ENCODE measurements at places on chromosomes 7 and 10.

- DNase-seq = no peak
Observed at GRCh38 chr10:112538168-112538567, 91.2 kb downstream of the VTI1A start.

DNA sequence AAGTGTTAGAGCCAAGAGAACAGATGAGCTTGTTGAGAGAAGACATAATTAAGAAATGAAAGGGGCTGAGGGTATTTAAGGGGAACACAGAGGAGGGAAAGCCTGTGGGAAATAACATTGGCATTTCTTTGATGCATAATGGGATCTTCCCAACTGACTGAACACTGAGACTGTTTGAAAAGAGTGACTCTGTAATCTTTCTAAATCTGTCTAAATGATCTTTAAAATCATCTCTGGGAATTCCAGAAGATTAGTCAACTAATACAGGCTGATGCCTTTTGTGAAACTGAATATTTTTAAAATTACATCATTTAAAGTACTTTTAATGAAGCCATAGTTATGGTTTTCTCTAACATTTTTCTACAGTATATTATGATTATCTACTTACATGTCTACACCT lies 17.4 kb upstream of the SLC35G1 start:
- no peak for DNase-seq

GRCh38 chr7:28619256-28619655 lies 206.9 kb downstream of the CREB5 start:
- DNase-seq = no peak

DNA sequence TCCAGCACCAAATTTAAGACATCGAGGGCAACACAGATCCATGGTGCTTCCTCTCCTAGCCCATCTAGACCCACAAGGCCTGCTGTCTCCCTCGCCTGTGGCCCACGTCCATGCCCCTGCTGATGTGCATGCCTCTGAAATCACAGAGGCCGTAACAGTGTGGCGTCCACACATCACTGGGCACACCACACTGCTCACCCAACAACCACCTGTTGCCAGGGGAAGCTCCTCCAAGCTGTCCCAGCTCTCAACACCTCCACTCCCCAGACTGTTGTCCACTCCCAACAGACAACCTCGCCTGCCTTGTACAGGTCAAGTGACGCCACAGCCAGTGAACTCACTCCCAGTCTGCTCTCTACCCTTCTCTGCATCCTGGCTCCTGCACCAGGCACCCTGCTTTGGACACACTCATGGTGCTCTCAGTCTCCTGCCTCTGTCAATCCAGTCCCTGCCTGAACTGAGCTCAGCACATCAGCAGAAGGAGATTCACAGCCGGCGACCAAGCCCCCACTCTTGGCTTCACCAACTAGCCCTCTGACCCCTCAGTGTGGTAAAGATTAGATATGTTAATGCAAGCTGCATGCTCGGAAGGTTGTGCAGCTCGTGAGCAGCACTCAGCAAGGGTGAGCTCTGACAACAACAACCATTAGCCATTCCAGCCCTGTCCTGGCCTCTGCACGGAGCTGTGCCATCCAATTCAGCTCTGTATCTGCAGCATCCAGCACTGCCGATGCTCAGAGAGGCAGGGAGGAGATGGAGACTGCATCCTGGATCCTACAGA lies 197.0 kb downstream of the TNS3 start:
- no peak for DNase-seq

- DNase-seq = no peak
Observed at GRCh38 chr7:54904986-54905385, 113.8 kb upstream of the EGFR start.

DNA sequence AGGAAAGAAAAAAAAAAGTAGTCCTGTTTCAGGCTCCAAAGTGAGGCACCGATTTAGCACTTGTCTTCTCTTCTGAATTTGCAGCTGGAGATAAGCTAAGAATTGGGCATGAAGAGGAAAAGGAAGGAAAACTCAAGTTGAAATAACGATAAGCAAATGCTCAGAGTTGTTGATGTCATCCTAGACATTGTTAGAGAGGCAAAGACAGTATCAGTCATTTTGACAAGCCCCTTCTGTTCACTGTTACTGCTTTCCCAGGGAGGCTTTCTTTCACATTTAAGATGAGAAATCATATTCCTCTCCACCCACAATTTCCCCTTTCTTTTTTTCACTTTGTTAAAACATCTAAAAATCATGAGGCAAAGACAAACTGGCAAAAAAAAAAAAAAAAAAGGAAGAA lies 41.8 kb downstream of the SORCS1 start:
- DNase-seq = no peak

DNA sequence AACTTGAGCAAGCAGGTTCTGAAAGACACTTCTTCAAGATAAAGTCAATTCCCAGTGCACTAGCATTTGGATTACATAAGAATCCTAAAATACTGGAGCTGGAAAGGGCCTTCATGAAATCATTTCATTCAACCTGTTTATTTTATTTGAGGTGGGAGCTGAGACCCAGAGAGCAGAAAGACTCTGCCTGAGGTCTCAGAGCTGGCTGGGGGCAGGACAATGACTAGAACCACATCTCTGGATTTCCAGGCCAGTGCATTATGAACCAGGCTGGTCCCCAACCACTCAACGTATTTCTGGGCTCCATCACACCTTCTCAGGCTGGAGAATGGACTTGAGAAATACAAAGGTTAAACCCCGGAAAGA lies 8.4 kb downstream of the ANXA11 start:
- no peak for DNase-seq

- DNase-seq = no peak
Observed at GRCh38 chr7:134785842-134786241, 6.4 kb downstream of the CALD1 start.

- no peak for DNase-seq
Observed at GRCh38 chr10:3982746-3983442, 197.9 kb upstream of the KLF6 start.

DNA sequence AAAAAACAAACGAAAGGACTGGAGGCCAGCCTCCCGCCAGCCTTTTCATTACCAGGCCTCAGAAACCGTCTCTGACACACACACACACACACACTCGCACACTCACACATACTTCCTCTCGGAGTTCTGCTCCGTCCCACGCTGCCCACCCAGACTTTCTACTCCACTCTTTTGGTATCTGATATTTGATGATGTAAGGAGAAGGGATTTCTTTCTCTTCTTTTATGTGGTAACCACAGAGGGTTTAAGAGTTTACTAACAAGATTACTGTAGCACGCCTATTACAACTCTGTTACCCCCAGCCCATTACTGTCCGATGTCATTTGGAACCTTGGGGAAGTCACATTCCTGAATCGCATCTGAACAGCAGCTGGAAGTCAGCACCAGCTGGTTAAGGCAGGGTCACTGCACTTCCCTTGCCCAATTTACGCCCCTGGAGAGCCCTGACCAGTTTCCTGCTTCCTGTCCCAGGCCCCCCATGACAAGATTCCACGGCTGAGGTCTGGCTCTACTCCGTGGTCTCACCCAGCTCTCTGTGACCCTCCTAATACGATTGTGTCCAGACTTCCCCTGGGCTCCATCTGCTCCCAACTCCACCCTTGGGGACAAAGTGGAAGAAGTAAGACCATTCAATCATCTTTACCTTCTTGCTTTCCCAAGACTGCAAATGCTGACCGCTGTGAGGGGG lies 1.1 kb downstream of the DENND2A start:
- no peak for DNase-seq

GRCh38 chr7:67571026-67571545 lies 574.5 kb downstream of the TYW1 start:
- DNase-seq = no peak

DNA sequence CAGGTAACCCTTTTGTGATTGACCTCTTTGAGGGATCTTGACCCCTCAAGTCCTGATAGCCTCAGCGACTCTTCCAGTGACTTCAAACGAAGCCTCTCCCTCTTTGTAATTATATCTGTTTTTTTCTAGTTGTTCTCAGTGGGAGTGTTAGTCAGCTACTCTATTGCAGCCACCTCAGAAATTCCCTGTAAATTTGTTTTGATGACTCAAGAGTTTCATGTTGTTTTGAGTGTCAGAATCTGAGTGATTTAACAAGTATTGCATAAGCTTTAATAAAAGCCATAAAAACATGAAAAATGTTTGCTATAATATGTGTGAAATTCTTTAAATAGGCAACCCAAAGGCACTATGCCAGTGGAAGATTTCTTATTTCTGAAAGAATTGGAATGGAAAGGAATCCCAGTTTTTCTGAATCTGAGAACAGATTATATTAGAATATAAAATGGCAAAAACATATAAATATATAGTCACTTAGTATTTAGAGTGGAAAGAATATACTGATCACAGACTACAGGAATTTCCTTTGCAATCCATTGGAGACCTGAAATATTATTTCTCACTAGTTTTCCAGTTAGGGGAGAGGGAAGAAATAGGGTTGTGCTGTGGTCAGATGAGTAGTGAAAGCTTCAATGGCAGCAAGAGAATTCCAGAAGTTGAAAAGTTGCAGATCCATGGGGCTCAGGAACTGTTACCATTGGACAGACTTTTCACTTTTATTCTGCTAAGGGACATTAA lies 94.4 kb upstream of the SEMA3C start:
- no peak for DNase-seq

GRCh38 chr10:59624951-59625350 lies 84.7 kb downstream of the SLC16A9 start:
- no peak for DNase-seq

DNA sequence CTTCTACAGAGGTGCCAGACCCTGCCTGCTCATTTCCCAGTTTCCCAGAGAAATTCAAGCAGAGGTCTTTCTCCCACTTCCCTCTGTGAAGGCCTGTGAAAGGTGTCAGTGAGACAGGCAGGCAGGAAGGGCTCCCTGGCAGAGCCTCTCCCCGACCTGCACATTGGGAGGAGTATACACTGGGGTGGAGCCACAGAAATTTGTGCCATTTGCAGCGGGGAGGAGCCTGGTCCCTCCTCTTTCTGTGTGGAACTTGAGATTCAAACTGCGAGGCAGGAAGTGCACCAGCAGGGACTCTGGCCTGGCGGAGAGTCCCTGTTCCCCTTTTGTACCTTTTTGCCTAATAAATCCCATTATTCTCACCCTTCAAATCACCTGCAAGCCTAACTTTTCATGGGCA lies 54.6 kb upstream of the OPN4 start:
- no peak for DNase-seq
